ENCODE measurements at places on chromosomes 16 and 17.

DNA sequence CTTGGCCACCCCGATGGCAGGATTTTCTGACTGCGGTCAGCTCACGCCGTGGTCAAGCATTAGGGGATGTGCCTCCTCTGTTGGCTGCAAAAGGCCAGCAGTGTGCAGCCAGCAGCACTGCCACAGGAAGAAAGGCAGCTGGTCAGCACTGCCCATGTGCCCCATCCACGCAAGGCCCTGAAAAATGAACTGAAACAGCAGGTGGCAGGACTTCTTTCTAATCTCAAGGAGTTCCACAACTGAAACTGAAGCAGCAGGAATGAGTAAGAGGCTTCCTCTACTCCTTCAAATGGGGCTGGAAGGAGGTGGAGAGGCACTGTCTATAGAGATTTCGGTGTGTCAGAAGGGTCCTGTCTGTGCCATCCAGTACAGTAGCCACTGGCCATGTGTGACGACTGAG, 3.2 kb downstream of the ZNF500 start:
- no peak for DNase-seq

GRCh38 chr17:81684442-81684911, 666 bp downstream of the HGS start:
- DNase-seq, result peak; percentile 33

- no peak for DNase-seq
These were observed 187.0 kb downstream of the SEC14L1 start for GRCh38 chr17:77327566-77328464.

GRCh38 chr17:77867308-77867781, 91.2 kb upstream of the TNRC6C start:
- no peak for DNase-seq

- DNase-seq, result no peak
These were observed 7.0 kb upstream of the NPIPB2 start for GRCh38 chr16:11948819-11949218.

GRCh38 chr16:83143788-83144187, 517.0 kb downstream of the CDH13 start:
- no peak for DNase-seq

- DNase-seq, result no peak
These were observed 11.7 kb downstream of the ABAT start for GRCh38 chr16:8686031-8686621.

GRCh38 chr17:34285286-34285792, at the start of gene CCL11:
TSS of gene CCL11 (plus strand) at chr17:34285742. CDS start at chr17:34285809, 67 bp downstream.
- DNase-seq, result no peak

DNA sequence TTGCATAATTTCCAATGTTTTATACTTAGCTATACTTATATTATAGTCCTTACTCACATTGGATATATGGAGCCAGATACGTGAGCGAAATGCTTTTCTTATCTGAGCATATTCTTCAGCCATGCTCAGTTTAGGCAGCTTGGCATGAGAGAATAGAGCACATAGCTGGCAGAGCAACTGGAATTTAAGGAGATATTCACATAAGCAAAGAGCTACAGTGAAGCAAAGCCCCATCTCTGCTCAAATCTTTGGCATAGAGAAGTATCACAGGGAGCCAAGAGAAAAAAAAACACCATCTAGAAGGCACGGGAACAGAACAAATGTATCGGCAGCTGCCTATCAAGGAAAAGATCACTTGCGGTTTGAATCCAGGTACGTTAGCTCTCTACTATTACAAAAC, 734.2 kb upstream of the KIF2B start:
- DNase-seq, result no peak

DNA sequence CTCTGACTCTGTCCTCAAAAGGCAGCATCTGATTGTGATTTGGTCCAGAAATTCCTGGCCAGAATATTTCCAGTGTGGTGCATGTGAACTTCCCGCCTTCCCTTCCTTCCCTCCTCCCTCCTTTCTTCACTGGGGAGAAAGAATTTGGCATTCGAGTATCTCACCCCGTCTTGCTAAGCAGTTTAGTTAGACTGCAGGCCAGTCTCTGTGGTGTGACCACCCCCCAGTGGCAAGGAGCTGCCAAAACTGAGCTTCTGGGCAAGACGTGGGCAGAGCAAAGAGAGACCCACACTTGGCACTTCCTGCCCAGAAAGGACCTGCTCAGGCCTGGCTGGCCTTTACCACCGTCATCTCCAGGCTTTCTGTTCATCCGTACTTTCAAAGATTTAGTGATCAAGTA, 36.4 kb downstream of the SNX20 start:
- peak; percentile 10 for DNase-seq

- no peak for DNase-seq
These were observed 1.3 kb upstream of the ALKBH5 start for GRCh38 chr17:18182110-18182977.

- no peak for DNase-seq
These were observed 22.2 kb downstream of the CLEC19A start for GRCh38 chr16:19307587-19308241.
